ENCODE measurements at places on chromosomes 7 and 10.
A peak's percentile ranks its signal among the peaks of the same experiment; 100 is the strongest.

DNA sequence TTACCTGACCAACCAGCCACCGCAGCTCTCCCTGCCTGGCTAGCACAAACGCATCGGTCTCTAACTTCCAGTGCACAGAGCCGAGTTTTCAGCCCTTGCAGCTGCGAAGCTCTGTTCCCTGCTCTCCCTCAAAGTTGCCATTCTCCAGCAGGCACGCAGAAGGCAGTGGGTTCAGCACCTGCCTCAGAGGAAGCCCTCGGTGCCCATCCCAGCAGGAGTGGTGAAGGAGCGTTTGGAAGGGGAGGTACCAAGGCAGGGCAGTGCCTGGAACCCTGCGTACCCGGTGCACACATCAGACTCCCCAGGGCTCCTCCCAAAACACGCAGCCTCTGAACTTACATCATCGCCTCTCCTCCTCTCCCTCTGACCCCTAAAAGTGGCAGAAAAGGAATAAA is 1.7 kb upstream of the STK32C start:
- H3K4me1 ChIP-seq = peaks cover 7% of the 10 kb centered on the region
- H3K4me3 ChIP-seq = peak overlapping the region; percentile 48
- no peak for DNase-seq
- no peak overlapping the region for H3K27ac ChIP-seq
- H3K36me3 ChIP-seq = peaks cover 4% of the 10 kb centered on the region
- peaks cover 21% of the 10 kb centered on the region for H3K27me3 ChIP-seq

GRCh38 chr10:84265418-84265817 is 20.6 kb downstream of the RGR start:
- H3K27ac ChIP-seq = no peak overlapping the region
- DNase-seq = no peak
- H3K4me1 ChIP-seq = peaks cover 9% of the 10 kb centered on the region
- peaks cover 29% of the 10 kb centered on the region for H3K27me3 ChIP-seq

- H3K27ac ChIP-seq = no peak overlapping the region
- H3K4me1 ChIP-seq = peaks cover 9% of the 10 kb centered on the region
- no peak for DNase-seq
Observed at GRCh38 chr7:54774785-54775740, 16.1 kb upstream of the SEC61G start.

GRCh38 chr7:1024331-1024841 is 20.0 kb upstream of the GPR146 start:
- H3K4me3 ChIP-seq = no peak overlapping the region

DNA sequence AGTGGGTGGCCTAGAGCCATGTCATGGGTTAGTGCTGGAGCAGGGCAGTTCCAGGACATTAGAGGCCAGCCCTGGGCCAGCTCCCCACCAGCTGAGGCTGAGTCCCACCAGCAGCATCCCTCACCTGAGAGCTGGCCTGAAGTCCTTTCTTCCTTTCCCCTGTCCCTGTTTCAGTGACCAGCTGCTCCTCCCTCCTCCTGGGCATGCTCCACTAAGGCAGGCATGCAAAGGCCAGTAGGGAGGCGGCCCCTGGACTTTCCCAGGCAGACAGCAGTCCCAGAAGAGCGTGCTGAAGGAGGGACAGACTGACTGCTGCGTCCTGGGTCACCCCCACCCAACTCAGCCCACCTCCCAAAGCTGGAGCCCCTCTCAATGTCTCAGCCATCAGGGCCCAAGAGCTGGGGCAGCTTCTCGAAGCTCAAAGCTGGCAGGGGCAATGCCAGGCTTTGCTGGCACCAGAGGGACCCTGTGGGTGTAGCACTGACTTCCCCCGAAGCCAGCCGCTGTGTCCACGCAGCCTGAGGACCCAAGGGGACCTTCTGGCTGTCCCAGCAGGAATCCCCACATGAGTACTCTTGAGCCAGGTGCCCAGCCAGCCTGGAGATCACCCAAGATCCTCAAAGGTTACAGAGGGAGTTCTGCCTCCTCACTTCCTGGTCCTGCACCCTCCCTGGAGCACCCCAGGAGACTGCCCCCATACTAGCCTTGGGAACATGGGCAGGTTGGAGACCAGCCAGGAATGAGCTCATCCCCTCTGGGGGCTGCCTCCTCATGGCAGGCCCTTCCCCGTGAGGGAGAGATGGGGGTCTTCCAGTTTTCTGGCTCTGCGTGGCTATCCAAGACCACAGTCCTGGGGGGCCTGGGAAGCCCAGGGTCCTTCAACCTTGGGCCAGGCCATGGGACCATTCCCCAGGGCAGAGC is 35.2 kb upstream of the RET start:
- H3K27me3 ChIP-seq = no peaks in the 10 kb centered on the region
- no peaks in the 10 kb centered on the region for H3K36me3 ChIP-seq
- no peak overlapping the region for H3K27ac ChIP-seq
- no peak overlapping the region for H3K4me3 ChIP-seq
- no peaks in the 10 kb centered on the region for H3K4me1 ChIP-seq

- no peak for DNase-seq
- peak overlapping the region; percentile 74 for H3K4me3 ChIP-seq
- H3K36me3 ChIP-seq = peaks cover 6% of the 10 kb centered on the region
- H3K4me1 ChIP-seq = peaks cover 16% of the 10 kb centered on the region
Observed at GRCh38 chr7:149713061-149713730, 60.2 kb downstream of the ZNF467 start.

GRCh38 chr10:53846809-53847208 is 954.2 kb downstream of the PCDH15 start:
- no peak overlapping the region for H3K27ac ChIP-seq
- no peaks in the 10 kb centered on the region for H3K27me3 ChIP-seq
- DNase-seq = no peak
- H3K36me3 ChIP-seq = no peaks in the 10 kb centered on the region
- H3K4me1 ChIP-seq = no peaks in the 10 kb centered on the region
- no peak overlapping the region for H3K4me3 ChIP-seq

- H3K4me1 ChIP-seq = no peaks in the 10 kb centered on the region
- H3K4me3 ChIP-seq = no peak overlapping the region
- no peak for DNase-seq
Observed at GRCh38 chr7:30845426-30846135, 66.1 kb upstream of the AQP1 start.

DNA sequence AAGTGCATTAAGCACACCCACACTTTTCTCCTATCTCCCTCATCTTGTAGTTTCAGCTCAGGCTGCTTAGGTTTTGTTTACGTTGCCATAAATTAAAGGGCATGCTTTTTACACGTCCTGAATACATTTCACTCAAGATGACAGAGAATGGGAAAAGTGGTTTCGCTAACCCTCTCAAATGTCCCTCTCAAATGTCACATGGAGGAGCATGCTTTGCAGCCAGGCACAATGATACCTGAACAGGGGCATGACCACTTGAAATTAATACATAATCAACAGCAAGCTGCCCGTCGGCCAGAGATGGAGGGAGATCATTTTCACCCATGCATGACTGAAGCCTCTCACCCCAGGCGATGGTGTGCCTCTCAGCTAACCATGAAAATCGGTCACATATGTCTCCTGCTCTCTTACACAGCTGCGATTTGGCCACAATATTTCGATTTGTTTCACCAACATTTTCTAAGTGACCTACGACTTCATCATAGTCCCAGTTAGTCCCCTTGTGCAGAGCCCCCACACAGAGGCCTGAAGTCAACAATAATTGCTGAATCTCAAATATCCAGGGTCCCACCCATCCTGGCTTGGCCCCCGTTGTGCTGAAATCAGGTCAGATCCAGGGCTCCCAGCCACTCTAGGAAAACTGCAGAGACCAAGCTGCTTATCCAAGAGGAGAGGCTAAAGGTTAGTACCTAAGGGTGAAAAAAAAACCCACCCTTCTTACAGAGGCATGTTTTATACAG is 373.9 kb upstream of the NFE2L3 start:
- H3K4me1 ChIP-seq = no peaks in the 10 kb centered on the region
- no peak for DNase-seq
- no peaks in the 10 kb centered on the region for H3K36me3 ChIP-seq
- H3K4me3 ChIP-seq = no peak overlapping the region
- peaks cover 8% of the 10 kb centered on the region for H3K27me3 ChIP-seq
- no peak overlapping the region for H3K27ac ChIP-seq

DNA sequence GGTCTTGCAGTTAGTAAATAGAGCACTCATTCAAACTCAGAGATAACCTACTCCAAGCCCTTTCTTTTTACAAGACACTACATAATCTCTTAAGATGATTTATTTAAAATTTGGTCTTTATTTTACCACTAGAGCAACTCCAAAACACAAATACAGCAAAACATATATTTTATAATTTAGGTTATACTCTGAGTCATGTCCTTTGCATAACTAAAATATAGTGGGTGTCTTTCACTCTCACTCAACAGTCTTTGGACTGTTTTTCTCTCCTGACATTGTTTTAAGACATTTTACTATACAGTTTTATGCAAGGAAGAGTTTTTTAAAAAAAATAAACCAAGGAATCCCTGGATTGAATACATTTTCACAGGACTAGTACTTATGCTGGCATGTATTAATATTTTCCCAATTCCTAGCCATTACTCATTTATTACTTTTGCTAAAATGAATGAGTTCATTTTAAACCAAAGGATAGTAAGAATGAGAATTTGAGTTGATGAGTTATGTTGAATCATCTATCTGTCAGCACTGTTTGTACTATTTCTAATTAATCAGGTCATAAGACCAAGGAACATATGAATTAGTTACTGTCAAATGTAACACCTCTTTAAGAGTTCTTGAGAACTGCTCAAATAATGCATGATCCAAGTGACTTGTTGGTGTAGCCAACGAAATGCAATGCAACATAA is 303.1 kb upstream of the FZD1 start:
- DNase-seq = no peak
- no peak overlapping the region for H3K27ac ChIP-seq
- no peaks in the 10 kb centered on the region for H3K27me3 ChIP-seq
- no peaks in the 10 kb centered on the region for H3K36me3 ChIP-seq
- no peak overlapping the region for H3K4me3 ChIP-seq

GRCh38 chr7:47210281-47210854 is 371.5 kb downstream of the TNS3 start:
- no peaks in the 10 kb centered on the region for H3K27me3 ChIP-seq
- no peak overlapping the region for H3K4me3 ChIP-seq
- no peak for DNase-seq

- H3K4me1 ChIP-seq = peaks cover 11% of the 10 kb centered on the region
- H3K27me3 ChIP-seq = no peaks in the 10 kb centered on the region
- H3K27ac ChIP-seq = no peak overlapping the region
- H3K36me3 ChIP-seq = peaks cover 8% of the 10 kb centered on the region
- DNase-seq = no peak
- H3K4me3 ChIP-seq = no peak overlapping the region
Observed at GRCh38 chr10:97222326-97222961, 36.7 kb upstream of the SLIT1 start.

DNA sequence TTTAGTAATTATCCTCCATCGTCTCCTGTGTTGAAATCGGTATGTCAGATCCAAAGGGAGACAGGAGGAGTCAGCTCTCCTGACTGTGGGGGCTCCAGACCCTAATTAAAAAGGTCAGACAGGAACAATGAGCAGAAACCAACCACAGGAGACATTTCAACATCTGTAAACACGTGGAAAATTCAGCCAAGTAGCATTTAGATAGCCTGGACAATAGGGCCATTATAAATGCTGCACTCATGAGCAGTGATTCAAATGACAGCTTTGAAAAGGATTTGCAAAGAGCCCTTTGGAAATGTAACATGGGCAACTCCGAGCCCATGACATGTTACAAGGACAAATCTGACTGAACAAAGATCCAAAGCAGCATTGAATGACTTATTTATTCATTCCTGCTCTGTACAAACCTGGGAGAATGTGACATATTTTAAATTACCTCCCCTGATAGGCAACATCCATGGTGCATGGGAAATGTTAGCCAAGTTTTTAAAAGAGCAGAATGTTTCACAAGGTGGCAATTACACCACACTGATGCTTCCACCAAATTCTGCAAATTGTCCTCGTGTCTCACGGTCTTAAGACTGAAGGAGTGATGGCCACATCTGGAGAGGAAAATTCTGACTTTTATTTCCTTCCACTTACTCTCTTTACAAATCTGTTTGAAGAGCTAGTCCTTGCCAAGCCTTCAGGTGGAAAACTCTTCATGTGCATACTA is 113.3 kb upstream of the KMT2E start:
- H3K27ac ChIP-seq = no peak overlapping the region
- H3K4me3 ChIP-seq = no peak overlapping the region
- H3K36me3 ChIP-seq = peaks cover 5% of the 10 kb centered on the region

DNA sequence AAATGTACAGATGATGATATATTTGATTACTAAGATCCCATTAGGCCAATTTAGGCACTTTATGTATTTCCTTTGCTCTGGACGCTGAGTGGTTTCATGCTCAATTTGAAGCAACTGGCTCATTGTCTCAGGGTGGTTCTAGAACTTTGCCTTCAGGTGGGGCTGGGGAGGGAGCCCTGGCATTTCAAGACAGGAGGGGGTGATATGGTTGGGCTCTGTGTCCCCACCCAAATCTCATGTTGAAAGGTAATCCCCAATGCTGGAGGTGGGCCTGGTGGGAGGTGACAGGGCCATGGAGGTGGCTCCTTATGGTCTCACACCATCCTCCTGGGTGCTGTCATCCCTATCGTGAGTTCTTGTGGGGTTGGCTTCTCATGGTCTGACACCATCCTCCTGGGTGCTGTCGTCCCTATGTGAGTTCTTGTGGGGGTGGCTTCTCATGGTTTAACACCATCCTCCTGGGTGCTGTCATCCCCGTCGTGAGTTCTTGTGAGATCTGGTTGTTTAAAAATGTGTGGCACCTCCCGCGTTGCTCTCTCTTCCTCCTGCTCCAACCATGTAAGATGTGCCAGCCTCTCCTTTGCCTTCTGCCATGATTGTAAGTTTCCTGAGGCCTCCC is 151.5 kb upstream of the KLF6 start:
- H3K4me3 ChIP-seq = peak overlapping the region; percentile 15
- no peak for DNase-seq
- H3K4me1 ChIP-seq = peaks cover 44% of the 10 kb centered on the region
- H3K36me3 ChIP-seq = peaks cover 6% of the 10 kb centered on the region

- no peaks in the 10 kb centered on the region for H3K36me3 ChIP-seq
- H3K4me3 ChIP-seq = no peak overlapping the region
- H3K27ac ChIP-seq = no peak overlapping the region
- no peaks in the 10 kb centered on the region for H3K4me1 ChIP-seq
- no peak for DNase-seq
- no peaks in the 10 kb centered on the region for H3K27me3 ChIP-seq
Observed at GRCh38 chr10:59088912-59089573, 87.4 kb upstream of the PHYHIPL start.

- no peak for DNase-seq
- no peaks in the 10 kb centered on the region for H3K36me3 ChIP-seq
- peaks cover 4% of the 10 kb centered on the region for H3K4me1 ChIP-seq
- no peak overlapping the region for H3K27ac ChIP-seq
- peaks cover 22% of the 10 kb centered on the region for H3K27me3 ChIP-seq
- H3K4me3 ChIP-seq = no peak overlapping the region
Observed at GRCh38 chr10:79038841-79039201, 29.9 kb upstream of the ZMIZ1 start.

GRCh38 chr10:43209074-43209455 is 57.8 kb downstream of the RASGEF1A start:
- H3K4me3 ChIP-seq = no peak overlapping the region
- no peaks in the 10 kb centered on the region for H3K27me3 ChIP-seq
- H3K27ac ChIP-seq = peak overlapping the region; percentile 58
- H3K4me1 ChIP-seq = peaks cover 29% of the 10 kb centered on the region

DNA sequence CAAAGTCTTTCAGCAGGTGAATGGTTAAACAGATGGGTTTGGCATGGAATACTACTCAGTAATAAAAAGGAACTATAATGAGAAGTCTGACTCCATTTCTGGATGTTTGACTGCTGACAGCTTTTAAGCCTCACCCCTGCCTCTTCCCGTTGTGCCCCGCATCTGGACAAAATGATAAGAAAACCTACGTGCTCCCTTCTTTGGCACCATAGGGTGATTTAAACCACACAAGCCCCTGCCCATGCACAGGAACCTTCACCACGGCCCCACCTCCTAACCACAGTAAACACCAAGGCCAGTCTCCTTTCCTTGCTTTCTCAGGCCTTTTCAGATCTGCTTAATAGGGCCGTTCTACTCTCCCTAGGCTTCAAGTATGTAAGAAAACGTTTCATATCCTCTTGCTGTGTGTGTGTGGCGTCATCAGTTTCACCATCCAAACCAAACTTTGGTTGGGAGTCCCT is 47.1 kb upstream of the UBN2 start:
- H3K27me3 ChIP-seq = no peaks in the 10 kb centered on the region
- no peak for DNase-seq
- no peaks in the 10 kb centered on the region for H3K4me1 ChIP-seq
- H3K36me3 ChIP-seq = no peaks in the 10 kb centered on the region

Data from effector memory CD8-positive, alpha-beta T cell (primary cell).